ENCODE measurements at places on chromosomes 1 and 21.
A peak's percentile ranks its signal among the peaks of the same experiment; 100 is the strongest.

GRCh38 chr1:33390542-33390941 lies 40.4 kb downstream of the PHC2 start:
- no peak for DNase-seq

- no peak for DNase-seq
These were observed 5.7 kb downstream of the ECHDC2 start for GRCh38 chr1:52915855-52916220.

- no peak for DNase-seq
These were observed at the start of gene G0S2 for GRCh38 chr1:209674957-209675564. Gene G0S2, plus strand, starts transcription at chr1:209675412. Its CDS starts 273 bp downstream, at chr1:209675685.

GRCh38 chr1:245301162-245301580 lies 146.4 kb downstream of the KIF26B start:
- DNase-seq = no peak

DNA sequence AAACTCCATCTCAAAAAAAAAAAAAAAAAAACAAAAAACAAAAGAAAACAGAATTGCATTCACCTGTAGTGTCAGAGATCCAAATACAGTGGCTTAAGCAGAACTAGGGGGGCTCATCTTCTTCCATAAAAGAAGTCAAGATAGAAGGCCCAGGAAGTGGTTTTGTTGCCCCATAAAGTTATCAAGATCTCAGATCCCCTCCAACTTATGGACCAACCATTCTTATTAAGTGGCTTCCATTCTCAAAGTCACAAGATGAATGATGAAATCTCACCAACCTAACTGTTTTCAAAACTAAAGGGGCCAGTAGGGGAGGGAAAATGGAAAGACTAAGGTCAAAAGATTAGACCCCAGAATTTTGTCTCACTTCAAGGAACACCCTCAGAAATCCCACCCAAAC lies 30.1 kb upstream of the DUSP23 start:
- DNase-seq = no peak

DNA sequence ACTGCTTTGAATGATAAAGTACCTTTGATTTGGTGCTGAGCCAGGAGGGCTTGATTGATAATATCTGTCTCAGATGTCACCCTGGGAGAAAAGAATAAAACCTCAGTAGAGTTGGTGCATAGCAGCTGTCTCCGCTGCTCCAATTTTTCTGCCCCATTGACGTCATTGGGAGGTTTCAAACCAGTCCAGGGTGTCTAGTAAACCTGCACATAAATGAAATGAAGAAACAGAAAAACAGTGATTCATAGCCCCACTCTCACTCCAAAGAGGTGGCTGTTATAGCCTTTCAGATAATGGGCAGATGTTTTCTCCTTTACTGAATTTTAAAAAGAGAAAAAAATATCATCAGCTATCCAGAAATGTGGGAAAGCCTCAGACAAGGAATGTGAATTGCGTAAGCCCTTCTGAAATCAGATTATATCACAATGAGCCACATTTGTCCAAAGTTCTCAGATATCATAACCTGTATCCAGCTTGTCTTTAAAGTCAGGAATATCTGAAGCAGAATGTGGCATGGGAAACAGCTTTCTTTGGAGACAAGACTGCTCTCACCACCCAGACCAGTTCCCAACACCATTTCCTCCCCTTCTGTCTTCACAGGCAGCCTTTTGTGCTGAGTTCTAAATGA lies 351.3 kb upstream of the SGIP1 start:
- DNase-seq = peak; percentile 11

- no peak for DNase-seq
These were observed 9.9 kb upstream of the GPR25 start for GRCh38 chr1:200862713-200863415.

GRCh38 chr1:169550294-169550693 lies 36.0 kb downstream of the F5 start:
- no peak for DNase-seq

GRCh38 chr1:101238681-101239094 lies 1.9 kb downstream of the S1PR1 start:
- DNase-seq = peak; percentile 65

DNA sequence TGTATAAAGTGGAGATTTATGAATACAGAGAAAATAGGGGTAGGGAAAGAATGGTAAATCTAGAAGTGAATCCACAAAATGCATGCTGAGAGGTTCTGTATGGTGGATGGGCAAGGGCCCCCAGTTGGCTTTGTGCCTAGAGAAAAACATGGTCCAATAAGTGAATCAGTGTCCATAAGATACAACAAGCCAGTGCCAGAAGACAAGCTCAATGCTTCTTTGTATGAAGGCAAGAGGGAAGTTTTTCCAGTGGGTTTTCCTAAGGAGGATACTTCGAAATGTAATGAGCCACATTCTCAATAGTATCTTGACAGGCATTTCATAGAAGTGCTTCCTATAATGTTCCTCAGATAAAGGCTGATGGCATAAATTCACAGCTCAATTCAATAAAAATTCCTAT lies 169.4 kb upstream of the HMCN1 start:
- DNase-seq = no peak

DNA sequence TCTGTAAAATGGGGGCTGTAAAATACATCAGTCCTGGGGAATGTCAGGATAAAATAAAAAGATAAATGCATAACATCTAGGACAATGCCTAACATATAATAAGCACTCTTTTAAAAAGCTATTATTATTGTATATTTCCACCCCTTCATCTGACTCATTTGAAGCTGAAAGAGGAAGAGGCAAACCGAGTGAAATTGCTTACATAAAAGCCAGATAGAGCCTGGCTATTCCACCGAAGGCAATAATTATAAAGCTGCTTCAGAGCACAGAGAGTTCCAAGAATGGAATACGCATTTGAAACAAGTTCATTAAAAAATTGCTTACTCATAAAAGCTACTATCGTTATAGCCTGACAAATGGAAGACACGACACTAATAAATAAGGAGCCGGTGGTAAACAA lies 186.1 kb upstream of the CAMK1G start:
- DNase-seq = no peak

- no peak for DNase-seq
These were observed 166.1 kb upstream of the DPYD start for GRCh38 chr1:98086796-98087441.

- no peak for DNase-seq
These were observed 60.4 kb downstream of the CAPN2 start for GRCh38 chr1:223772771-223773160.

DNA sequence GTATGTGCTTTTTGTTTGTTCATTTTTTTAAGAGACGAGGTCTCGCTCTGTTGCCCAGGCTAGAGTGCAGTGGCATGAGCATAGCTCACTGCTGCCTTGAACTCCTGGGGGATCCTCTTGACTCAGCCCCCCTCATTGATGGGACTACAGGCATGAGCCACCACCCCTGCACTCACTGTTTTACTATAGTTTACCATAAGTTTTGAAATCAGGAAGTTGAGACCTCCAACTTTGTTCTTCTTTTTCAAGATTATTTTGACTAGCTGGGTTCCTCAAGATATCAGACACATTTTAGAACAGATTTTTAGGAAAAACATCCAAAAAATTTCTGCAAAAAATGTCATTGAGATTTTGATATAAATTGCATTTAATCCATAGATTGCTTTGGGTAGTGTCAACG lies 120.4 kb upstream of the FGGY start:
- no peak for DNase-seq

DNA sequence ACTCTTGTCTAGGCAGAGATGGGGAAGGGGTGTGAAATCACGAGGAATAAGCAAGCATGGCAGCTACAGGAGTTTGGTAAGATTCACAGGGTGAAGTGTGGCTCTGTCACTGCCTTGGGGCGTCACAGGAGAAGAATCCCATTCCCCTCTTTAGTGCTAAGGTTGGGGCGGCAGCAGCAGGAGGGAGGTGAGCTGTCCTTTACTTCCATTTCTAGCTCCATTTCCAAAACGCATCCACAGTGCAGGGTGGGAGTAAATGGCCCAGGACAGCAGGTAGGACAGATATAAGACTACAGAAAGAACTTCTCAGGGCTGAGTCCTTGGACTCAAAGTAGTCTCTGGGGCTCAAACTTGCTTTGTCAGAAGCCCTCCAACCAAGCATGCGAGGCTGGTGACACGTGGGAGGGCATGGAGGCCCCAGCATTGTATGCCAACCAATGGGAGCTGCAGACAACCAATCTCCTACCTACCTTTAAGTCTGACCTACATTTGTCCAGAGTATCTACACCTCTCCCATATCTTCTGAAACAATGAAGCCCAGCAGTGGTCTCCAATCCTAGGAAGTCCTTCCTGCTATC lies 8.5 kb downstream of the MEF2D start:
- no peak for DNase-seq

GRCh38 chr1:192849442-192849841 lies 40.6 kb downstream of the RGS2 start:
- no peak for DNase-seq

DNA sequence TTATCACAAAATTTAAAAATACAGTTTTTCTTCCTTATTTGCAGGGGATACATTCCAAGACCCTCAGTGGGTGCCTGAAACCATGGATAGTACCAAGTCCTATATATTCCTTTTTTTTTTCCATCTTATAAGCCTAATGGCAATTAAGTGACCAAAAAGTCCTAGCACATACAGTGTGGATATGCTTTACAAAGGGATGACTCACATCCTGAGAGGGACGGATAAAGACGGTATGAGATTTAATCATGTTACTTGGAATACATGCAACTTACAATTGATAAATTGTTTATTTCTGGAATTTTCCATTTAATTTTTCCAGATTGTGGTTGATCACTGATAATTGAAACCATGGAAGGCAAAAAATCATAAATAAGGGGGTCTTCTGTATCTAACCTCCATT lies 181.2 kb upstream of the BRINP3 start:
- DNase-seq = no peak

DNA sequence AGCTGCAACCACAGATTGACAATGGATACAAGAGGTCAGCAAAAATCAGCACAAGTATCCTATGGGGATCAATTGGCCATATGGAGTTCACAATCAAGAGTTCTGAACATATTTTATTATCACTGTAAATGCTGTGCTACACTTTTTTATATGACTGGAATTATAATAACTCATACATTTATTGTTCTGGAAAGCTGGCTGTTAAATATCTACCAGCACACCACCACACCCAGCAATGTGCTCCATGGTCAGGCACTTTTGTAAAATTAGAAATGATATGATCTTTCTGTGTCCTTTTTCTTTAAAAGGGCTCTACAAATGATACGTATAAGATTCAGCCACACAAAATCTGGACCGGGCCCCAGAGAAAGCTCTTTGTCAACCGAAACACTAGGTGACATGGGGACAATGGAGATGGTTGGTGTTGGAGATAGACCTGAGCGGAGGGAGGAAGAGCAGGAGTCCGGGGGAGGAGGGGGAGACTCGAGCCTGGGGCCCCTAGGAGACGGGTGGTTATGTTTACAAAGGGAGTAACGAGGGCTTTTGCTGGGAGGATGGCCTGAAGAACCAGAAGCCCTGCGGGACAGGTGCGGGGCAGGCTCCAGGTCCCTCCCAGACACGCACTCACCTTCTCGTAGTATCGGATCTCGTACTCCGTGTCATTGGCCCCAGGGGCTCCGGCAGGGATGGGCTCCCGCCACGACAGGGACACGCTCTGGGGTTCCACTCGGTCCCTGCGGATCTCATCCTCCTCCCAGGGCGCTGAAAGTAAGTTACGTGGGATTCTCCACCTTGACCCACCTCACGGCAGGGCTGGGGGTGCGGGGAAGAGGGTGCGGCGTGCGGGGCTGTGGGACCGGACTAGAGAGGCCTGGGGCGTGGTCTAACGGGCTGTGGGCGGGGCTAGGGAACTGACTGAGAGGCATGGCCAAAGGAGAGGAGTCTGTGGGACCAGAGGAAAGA lies 30.0 kb downstream of the EPHA10 start:
- no peak for DNase-seq

All from T-helper 22 cell (primary cell).